Suppressor macrophage treated with lipopolysaccharide for 4 hours (primary cell): ENCODE measurements at places on chromosomes 7 and 10.

GRCh38 chr7:110856704-110857103, 234.2 kb upstream of the LRRN3 start:
- DNase-seq, result no peak

GRCh38 chr7:16021851-16022250, 335.4 kb upstream of the MEOX2 start:
- DNase-seq, result no peak

DNA sequence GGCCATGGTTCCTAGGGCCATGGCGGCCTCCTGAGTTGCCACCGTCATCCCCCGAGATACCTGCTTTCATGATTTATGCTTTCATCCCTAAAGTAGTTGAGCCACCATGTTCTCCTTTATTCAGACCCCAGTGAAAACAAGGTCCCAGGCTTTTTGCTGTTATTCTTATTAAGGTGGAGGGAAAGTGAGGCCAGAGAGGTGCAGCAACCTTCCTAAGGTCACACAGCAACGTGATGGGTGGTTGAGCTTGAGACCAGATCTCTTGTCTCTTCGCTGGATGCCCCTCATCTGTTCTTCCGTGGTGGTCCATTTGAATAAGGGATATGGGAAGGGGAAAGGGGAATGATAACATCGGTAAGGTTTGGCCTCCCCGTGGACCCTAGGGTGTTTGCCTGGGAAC, 142.2 kb downstream of the C10orf105 start:
- no peak for DNase-seq

GRCh38 chr10:49741108-49741995, 20.8 kb downstream of the OGDHL start:
- no peak for DNase-seq

GRCh38 chr7:18890134-18890533, 227.3 kb downstream of the TWIST1 start:
- no peak for DNase-seq

DNA sequence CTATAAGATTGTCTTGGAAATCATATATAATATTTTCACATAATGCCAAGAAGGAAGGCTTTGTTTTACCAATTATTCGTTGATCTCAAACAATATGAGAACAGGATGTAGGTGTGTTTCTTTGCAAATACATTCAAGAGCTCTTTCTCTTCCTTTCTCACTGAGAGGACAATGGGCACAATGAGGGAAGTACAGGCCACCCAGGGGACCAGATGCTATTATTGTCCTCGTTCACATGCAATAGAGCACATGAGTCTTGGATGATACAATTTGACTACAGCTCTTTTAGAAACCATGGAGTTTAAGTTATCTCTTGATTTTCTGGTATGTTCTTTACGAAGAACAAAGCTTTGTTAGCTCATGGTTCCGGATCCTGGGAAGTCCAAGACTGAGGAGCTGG, 323.7 kb upstream of the KLF6 start:
- DNase-seq, result no peak

DNA sequence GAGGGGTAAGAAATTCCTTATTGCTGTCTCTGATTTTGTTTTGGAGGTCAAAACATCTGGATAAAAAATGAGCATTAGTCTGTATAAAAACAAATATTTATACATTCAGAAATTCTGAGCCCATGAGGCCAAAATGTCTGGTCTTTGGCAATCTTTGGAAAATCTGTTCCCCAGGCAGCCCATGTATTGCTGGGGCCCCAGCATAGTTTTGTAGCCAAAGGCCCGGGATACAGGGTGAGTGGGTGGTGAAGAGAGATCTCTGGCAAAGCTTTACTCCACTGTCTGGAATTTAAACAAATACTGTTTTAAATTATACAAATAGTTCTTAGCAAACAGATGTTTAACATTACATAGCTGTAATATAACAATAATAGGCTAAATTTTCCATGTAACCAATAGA, 134.7 kb upstream of the GALNT17 start:
- no peak for DNase-seq

DNA sequence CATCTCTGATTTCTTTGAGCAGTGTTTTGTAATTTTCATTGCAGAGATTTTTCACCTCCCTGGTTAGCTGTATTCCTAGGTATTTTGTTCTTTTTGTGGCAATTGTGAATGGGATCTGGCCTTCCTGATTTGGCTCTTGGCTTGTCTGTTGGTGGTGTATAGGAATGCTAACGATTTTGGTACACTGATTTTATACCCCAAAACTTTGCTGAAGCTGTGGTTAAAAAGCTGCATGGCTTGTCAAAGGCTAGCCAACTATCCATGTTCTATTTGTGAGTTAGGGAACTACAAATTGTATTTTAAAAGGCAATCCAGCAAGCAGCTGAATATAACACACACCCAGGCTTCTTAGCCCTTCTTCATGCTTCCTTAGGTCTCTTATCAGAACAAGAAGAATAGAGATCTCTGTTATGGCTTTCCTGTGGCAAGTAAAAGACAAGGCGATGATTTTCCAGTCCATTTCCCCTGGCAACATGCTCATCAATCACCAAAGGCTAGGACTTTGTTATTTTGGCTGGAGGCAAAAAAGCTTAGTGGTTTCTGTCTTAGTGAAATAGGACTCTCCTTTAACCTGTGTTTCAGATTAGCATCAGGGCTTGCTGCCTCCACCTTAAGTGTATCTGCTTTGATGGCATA, 77.5 kb downstream of the CDK6 start:
- DNase-seq, result no peak

GRCh38 chr10:35911233-35911632, 269.1 kb upstream of the FZD8 start:
- DNase-seq, result no peak

DNA sequence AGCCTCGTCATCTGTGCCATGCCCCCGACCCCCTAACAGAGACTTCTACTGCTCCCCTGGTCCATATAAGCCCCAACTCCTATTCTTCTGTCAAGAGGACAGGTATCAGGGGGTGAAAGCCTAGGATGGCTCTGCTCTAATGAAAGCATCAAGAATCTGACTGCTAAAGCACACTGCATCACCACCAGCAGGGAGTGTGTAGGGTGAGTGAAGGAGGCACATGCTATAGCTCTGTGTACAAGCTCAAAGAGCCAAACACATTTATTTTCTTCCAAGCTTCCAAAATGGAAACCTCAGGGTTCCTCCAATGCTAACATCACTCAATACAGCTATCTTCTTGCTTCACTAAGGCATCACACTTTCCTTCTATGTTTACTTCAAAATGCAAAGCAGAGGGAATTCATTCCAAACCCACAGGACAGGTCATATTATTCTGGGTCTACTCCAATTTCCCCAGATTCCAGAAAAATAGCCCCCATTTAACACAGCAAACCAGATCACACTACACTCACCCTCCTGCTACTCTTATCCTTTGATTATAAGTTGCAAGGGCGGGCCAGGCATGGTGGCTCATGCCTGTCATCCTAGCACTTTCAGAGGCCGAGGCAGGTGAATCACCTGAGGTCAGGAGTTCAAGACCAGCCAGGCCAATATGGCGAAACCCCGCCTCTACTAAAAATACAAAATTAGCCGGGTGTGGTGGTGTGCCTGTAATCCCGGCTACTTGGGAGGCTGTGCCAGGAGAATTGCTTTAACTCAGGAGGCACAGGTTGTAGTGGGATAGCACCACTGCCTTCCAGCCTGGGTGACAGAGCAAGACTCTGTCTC, 36.6 kb downstream of the RHEB start:
- no peak for DNase-seq

DNA sequence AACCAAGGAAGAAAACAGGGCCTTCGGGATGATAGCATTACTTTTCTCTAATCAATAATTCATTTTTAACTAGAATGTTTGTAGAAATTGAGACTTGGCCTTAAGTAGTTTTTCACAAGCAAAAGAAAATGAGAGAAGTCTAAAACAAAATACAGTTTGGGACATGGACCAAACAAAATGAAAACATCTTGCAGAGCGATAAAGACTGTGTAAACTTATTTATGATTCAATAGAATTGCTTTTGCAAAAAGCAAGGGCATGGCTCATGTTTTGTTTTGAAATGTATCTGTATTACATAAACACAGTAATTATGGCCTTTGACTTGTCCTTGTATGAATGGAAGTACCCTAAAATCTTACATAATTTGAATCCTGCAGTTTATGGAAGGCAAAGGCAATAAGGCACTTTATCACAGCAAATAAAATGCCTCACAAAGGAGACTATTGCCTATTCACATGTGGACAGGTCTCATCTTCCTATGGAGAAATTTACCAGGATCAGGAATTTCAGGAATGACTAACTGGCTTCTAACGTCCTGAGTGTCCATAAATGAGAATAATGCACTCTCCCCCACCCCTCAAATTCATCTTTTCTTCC, 295.2 kb downstream of the PTEN start:
- DNase-seq, result peak; percentile 3

DNA sequence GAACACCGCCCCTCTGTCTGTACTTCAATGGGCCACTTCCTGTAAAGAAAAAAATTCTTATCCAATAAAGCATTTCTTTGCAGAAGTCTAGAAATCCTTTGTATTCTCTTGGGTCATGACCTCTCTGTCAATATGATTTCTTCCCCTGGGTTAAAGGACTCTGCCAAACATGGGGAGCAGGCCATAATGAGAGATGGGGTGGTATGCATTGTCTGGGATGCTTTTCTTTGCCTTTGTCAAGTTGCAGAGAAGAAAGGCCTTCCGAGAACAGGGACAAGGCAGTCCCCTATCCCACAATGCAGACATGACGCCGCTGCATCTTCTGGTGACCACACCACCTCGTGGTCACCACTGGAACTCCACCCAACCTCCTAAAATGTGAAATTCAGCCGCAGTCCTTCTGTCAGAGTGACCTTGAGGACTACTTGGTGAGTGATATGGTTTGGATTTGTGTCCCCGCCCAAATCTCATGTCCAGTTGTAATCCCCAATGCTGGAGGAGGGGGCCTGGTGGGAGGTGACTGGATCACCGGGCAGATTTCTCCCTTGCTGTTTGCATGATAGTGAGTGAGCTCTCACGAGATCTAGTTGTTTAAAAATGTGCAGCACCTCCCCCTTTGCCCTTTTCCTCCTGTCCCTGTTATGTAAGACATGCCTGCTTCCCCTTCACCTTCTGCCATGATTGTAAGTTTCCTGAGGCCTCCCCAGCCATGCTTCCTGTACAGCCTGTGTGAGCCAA, 15.2 kb upstream of the FRMPD2 start:
- peak; percentile 62 for DNase-seq

DNA sequence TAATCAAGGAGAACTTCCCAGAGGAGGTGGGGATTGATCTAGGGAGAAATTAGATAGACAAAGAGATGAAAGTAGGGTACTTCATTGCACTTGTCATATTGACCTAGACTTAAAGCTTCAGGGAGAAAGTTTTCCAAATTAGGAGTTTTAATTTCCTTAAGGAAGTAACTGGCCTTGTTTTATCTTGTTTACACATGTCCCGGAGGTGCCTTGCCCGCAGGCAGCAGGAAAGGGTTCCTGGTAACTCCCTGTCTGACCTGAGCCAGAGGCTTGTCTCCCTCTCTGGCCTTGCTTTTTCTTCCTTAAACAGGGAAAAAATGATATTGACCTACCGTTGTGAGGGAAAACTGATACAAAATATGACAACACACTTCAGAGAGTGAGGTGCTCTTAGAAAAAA, 181.6 kb downstream of the EVX1 start:
- DNase-seq, result no peak

- no peak for DNase-seq
These were observed 99.1 kb downstream of the SAMD9 start for GRCh38 chr7:93018716-93019115.

GRCh38 chr10:48779077-48779476, 94.4 kb downstream of the WDFY4 start:
- DNase-seq, result no peak

DNA sequence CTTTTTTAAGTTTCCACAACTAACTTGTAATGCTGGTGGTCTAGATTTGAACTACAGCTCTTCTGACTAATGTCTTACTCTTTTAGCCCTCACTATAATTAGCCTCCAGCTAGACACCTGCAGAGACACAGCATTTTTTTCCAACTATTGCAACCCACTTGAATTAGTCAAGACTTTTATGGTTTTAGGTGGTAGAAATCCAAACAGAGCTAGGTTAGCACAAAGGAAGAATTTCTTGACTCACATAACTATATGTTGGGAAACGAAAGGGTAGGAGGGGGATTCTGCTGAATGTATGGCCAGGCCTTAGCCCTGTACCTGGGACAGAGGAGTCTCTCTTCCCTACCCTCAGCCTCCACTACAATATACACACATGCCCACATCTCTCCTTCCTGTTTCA, 586.1 kb downstream of the INHBA start:
- no peak for DNase-seq

DNA sequence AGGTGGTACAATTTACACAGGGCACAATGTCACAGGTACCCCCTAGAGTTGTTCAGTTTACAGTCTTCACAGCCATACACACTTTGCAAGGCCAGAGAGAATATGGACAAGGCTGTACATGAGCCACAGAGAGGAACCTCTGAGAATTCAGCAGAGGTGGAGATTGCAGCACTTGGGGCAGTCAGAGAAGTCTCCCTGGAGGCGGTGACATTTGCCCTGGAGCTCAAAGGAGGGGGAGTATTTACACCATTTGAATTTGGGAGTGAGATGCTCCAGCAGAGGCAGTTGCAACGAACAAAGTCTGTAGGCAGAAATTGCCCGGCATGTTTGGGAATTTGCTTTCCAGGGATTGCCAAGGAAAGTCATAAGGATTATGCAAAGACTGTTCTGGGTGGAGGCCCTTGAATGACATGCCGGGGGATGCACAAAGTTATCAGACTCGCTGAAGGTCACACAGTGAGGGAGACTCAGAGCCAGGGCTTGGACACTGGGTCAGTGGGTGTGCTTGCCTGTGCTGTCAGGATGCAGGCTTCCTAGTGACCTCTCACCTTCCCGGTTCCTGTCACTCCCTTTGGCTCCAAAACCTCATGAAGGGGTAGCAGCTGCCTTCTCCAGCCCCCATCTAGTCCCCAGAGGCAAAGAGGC, 160.7 kb upstream of the PCBD1 start:
- DNase-seq, result peak; percentile 37

DNA sequence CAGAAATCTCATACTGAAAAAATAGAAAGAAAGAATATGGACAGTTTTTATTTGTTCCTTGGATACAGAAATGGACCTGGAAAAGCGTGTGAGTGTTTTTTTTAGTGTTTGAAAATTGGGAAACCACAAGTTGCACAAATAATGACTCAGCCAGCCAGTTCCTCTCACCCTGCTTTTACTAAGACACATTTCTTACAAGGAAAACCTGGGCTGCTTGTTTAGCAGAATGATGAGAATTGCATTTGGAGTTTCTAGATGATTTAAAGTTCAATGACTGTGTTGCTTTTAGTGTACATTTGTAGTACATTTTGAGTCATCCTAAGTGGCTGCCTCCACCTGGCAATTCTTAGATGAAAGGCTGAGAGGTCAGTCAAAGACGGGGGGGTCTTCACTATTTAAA, 218.7 kb downstream of the ABCA13 start:
- peak; percentile 86 for DNase-seq

DNA sequence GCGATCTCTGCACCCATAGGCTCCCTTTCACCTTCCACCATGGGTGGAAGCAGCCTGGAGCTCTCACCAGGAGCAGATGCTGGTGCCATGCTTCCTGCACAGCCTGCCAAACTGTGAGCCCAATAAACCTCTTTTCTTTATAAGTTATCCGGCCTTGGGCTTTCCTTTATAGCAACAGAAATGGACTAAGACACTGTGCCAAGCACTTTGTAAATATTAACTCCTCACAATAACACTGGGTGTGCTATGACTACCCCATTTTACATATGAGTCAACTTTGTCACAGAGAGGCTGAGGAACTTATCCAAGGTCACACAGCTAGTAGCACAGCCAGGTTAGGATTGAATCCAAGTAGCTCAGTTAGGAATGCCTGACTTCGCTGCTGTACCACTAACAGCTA, 79.7 kb upstream of the KCNMA1 start:
- no peak for DNase-seq

- peak; percentile 34 for DNase-seq
These were observed 35.8 kb downstream of the SCRN1 start for GRCh38 chr7:29953726-29954347.

- no peak for DNase-seq
These were observed 69.4 kb downstream of the FAM53B start for GRCh38 chr10:124674768-124675222.
